ENCODE measurements at places on chromosomes 16 and 17. TPM values are rescaled to one million over a fixed set of nuclear protein-coding genes. Genes with fewer than 3 reads are reported as not detected.
A peak's percentile ranks its signal among the peaks of the same experiment; 100 is the strongest.

The TTC19 gene
- total RNA-seq, result 57.1 TPM

The TP53TG3F gene
- total RNA-seq, result not detected

- DNase-seq, result no peak
Observed at GRCh38 chr16:2664574-2664982, 17.7 kb upstream of the KCTD5 start.

GRCh38 chr16:19286827-19287226, 1.3 kb downstream of the CLEC19A start:
- no peak for DNase-seq

DNA sequence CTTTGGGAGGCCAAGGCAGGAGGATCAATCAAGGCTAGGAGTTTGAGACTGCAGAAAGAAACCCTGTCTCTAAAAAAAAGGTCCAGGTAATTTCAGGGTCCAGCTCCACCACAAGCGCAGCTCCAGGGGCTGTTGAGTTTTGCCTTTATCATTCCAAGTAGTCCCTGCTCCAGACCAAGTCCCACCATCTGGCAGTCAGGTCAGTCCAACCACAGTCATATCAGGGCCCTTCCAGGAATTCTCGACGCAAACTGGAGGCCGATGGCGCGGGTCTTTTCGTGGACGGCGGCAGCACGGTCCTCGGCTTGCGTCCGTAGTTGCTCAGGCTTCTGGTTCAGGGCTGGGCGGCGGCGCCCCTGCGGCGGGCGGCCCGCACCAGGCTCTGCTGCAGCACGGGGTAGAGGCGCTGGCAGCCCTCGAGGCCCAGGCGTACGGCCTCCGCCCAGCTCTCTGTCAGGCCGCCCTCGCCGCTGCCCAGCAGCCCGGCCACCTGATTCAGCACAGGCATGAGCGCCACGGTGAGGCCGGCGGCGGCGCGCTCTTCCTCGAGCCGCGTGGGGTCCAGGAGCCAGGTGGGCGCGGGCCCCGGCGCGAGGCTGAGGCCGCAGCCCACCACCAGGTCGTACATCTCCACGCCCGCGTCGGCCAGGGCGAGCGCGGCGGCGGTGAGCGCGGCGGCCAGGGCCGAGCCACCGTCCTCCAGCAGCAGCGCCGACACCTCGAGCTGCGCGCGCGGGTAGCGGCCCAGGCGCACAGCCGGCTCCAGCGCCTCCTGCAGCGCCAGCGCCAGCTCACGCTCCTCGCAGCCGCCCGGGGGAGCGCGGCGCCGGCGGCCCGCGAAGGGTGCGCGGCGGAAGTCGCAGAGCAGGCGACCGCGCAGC, 752 bp downstream of the EXOSC6 start:
- peak; percentile 78 for DNase-seq

GRCh38 chr17:61750656-61751055, 112.7 kb downstream of the BRIP1 start:
- DNase-seq, result no peak

- DNase-seq, result no peak
Observed at GRCh38 chr17:2064147-2064489, 9.2 kb downstream of the HIC1 start.

All from endodermal cell (in vitro differentiated cells).